A172 (cell line): ENCODE measurements at places on chromosomes 13 and 19.

- DNase-seq = no peak
These were observed 5.3 kb downstream of the ZFP14 start for GRCh38 chr19:36373638-36374156.

DNA sequence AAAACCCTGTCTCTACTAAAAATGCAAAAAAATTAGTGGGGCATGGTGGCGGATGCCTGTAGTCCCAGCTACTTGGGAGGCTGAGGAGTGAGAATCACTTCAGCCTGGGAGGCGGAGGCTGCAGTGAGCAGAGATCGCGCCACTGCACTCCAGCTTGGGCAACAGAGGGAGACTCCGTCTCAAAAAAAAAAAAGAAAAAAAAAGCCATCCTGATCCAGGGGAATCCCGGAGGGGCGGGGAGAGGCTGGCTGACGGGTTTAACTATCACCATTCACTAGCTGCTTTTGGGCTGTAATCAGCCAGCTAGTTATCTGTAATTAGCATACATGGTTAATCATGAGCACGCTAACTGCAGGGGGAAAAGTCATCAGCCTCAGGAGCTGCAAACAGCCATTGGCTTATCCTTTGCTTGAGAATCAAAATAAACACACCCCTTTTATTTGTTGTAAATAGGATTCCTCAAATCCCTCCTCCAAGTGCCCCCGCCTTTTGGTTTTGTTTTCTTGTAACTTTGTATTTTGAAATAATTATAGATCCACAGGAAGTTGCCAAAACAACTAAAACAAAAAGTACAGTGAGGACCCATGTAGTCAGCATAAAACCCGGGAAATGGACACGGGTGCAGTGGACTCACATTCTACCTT lies 9.6 kb downstream of the FSD1 start:
- no peak for DNase-seq

DNA sequence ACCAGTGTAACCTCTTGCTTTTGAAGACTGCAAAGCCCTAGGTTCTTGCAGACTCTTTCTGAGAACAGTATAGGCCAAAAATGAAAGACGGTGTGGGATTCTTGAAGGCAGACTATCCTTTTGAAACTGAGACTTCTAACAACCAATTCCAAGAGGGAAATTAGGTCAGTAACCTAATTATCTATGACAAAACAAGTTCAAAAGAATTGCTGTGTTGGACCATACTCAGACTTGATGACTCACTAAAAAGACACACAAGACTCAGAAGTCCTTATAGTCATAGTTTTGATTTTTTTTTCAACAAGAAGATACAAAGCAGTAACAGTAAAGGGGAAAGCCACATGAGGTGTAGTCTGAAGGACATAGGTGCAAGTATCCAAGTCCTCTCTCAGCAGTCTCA lies 624.0 kb upstream of the GPC6 start:
- no peak for DNase-seq

DNA sequence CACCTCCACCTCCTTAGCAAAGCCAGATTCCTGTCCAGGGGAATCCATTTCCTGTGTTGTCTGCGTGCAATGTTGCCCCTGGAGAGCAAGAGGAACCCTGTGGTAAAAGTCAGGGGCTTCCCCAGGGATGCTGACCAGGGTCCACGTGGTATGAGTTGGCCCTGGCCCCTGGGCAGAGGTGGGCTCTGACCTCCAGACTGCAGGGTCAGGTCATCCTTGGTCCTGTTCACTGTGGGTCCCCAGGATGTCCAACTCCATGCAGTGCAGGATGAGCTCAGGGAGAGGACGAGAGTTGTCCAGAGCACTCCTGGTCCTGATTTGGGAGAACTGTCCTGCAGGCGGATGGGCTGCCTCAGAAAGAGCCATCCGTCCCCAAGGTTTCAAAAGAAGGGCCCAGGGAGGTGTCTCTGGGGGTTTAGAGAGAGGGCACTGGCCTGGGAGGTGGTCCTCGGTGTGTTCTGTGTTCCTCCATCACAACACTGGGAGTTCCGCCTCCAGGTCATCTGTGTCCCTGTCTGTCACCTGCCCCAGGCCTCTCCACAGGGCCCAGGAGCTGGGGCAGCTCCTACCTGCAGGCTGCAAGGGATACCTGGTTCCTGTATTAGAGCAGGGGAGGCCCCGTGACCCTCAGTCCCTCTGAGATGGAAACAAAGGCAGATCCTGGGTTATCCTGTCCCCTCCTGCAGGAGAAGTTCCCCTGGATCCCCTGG lies 1.2 kb upstream of the CEACAM4 start:
- no peak for DNase-seq

DNA sequence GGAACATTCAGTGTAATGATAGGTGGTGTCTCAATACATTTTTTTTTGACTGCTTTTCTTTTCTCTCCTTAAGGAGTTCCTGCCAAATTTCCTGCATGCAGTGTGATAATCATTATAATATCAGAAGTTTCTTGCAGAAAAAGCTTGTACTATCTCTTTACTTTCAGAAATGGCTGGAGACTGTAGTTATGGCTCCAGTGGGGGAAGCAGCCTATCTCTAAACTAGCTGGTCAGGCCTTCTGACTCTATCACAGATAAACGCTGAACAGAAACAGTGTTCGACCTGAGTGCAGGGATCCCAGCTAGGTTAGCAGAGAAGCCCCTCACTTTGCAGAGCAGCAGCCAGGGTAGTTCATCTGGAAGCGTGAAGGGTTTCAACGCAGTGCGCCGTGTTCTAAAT lies 1.9 kb downstream of the CCNE1 start:
- no peak for DNase-seq
